Right renal cortex interstitium (tissue), 3 donors: ENCODE measurements at places on chromosomes 16 and 17. TPM values are rescaled to one million over a fixed set of nuclear protein-coding genes. Genes with fewer than 3 reads are reported as not detected.

Gene CCDC144A
- polyA plus RNA-seq = 0.78 TPM

Gene RAB26
- polyA plus RNA-seq = 3.1 TPM

Gene JUP
- polyA plus RNA-seq = 178 TPM

Gene WRAP53
- polyA plus RNA-seq = 13.6 TPM

Gene SLC52A1
- polyA plus RNA-seq = 0.15 TPM

Gene SLFN12L
- polyA plus RNA-seq = not detected

Gene MYH2
- polyA plus RNA-seq = not detected

Gene GPR179
- 0.07 TPM for polyA plus RNA-seq

Gene THAP11
- polyA plus RNA-seq = 32.5 TPM

Gene CA7
- 0.11 TPM for polyA plus RNA-seq

Gene CHAD
- 1.0 TPM for polyA plus RNA-seq

Gene ZG16
- polyA plus RNA-seq = not detected

Gene MYH8
- polyA plus RNA-seq = 0.88 TPM

Gene HAS3
- polyA plus RNA-seq = 3.5 TPM

Gene PRSS53
- polyA plus RNA-seq = 0.82 TPM

Gene MAPK8IP3
- 28.6 TPM for polyA plus RNA-seq

Gene SLC2A4
- polyA plus RNA-seq = 2.2 TPM

Gene NDRG4
- 9.7 TPM for polyA plus RNA-seq

Gene TSPOAP1
- polyA plus RNA-seq = 38.8 TPM

Gene SNX20
- 0.56 TPM for polyA plus RNA-seq

Gene CCR7
- polyA plus RNA-seq = 0.24 TPM

Gene SLC16A13
- polyA plus RNA-seq = 2.4 TPM

Gene EIF3CL
- polyA plus RNA-seq = 104 TPM

Gene KLHL10
- polyA plus RNA-seq = 0.17 TPM

Gene SSTR5
- 0.21 TPM for polyA plus RNA-seq

Gene NR1D1
- polyA plus RNA-seq = 4.2 TPM

Gene ANKFN1
- 0.42 TPM for polyA plus RNA-seq

Gene PDIA2
- polyA plus RNA-seq = 1.4 TPM

Gene KRT32
- polyA plus RNA-seq = not detected

Gene AIPL1
- not detected for polyA plus RNA-seq

Gene MARF1
- polyA plus RNA-seq = 53.4 TPM

Gene LRRC75A
- polyA plus RNA-seq = 4.6 TPM

Gene TK1
- polyA plus RNA-seq = 25.3 TPM

Gene TMC5
- 0.57 TPM for polyA plus RNA-seq

Gene HBQ1
- 0.39 TPM for polyA plus RNA-seq

Gene RASD1
- polyA plus RNA-seq = 0.71 TPM

Gene TERF2IP
- polyA plus RNA-seq = 89.5 TPM

Gene BAHCC1
- 15.2 TPM for polyA plus RNA-seq

Gene KRT14
- polyA plus RNA-seq = 0.35 TPM
